ENCODE measurements at places on chromosomes 6 and 20.

GRCh38 chr20:63896264-63897105, 1.6 kb downstream of the DNAJC5 start:
- no peak for DNase-seq
- peak overlapping the region; percentile 71 for H3K27ac ChIP-seq
- peaks cover 49% of the 10 kb centered on the region for H3K4me1 ChIP-seq
- no peaks in the 10 kb centered on the region for H3K27me3 ChIP-seq
- H3K36me3 ChIP-seq, result peaks cover 9% of the 10 kb centered on the region

DNA sequence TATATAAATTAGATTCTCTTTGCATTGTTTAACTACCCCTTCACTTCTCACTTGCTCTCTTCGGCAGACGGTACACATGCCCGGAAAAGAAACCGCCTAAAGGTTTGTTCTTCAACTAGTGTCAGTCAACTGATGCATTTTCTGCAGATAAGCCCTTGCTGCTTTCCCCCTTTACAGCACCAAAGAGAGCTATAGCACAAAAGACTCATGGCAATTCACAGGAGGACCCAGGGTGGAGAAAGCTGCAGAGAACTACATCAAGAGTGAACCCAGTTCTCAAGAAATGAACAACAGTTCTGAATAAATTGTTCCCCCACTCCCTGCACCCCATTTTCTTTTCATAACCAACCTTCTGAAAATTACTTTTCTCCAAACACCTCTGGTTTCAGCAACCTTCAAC, 8.9 kb downstream of the CD164 start:
- no peak overlapping the region for H3K27ac ChIP-seq
- H3K4me1 ChIP-seq, result peaks cover 19% of the 10 kb centered on the region
- H3K36me3 ChIP-seq, result no peaks in the 10 kb centered on the region

GRCh38 chr20:50188879-50189680, 1.6 kb upstream of the CEBPB start:
- DNase-seq, result no peak
- no peaks in the 10 kb centered on the region for H3K36me3 ChIP-seq
- no peak overlapping the region for H3K4me3 ChIP-seq
- H3K27ac ChIP-seq, result no peak overlapping the region
- peaks cover 9% of the 10 kb centered on the region for H3K4me1 ChIP-seq
- peaks cover 16% of the 10 kb centered on the region for H3K27me3 ChIP-seq

GRCh38 chr6:158191761-158192160, 23.6 kb downstream of the GTF2H5 start:
- H3K27me3 ChIP-seq, result no peaks in the 10 kb centered on the region
- no peak overlapping the region for H3K4me3 ChIP-seq
- DNase-seq, result no peak
- H3K27ac ChIP-seq, result no peak overlapping the region
- H3K4me1 ChIP-seq, result no peaks in the 10 kb centered on the region

GRCh38 chr6:22302838-22303237, 6.0 kb upstream of the PRL start:
- no peaks in the 10 kb centered on the region for H3K27me3 ChIP-seq
- H3K36me3 ChIP-seq, result no peaks in the 10 kb centered on the region
- peaks cover 2% of the 10 kb centered on the region for H3K4me1 ChIP-seq
- no peak overlapping the region for H3K4me3 ChIP-seq
- no peak for DNase-seq

- no peak overlapping the region for H3K4me3 ChIP-seq
- no peak overlapping the region for H3K27ac ChIP-seq
- H3K27me3 ChIP-seq, result no peaks in the 10 kb centered on the region
- DNase-seq, result no peak
- H3K4me1 ChIP-seq, result no peaks in the 10 kb centered on the region
- no peaks in the 10 kb centered on the region for H3K36me3 ChIP-seq
Observed at GRCh38 chr20:54837226-54837625, 361.8 kb downstream of the DOK5 start.

All from T-cell (primary cell).